ENCODE measurements at places on chromosomes 12 and 14.

- no peak for DNase-seq
These were observed 135.2 kb downstream of the GCH1 start for GRCh38 chr14:54767450-54767849.

DNA sequence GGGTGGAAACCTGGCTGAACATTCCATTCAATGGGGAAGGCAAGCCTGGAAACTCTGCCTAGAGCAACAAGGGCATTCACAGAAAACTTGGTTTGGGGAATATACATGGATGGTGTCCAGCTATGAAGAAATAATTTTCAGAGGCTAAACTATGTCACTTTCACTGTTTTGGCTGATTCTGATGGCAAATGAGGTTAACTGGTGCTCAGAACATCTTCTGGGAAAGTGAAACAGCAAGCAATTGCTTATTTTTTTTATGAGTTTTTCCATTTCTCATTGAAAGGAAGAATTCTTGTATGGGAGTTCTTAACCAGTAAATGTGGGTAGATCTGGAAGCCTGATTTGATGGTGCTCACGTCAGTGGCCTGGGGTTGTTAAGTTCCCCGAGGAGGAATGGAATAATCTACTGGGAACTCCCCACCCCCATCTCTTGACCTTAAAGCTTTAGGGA, 132.8 kb upstream of the BTG1 start:
- no peak for DNase-seq

GRCh38 chr14:88630565-88630964, 67.7 kb downstream of the ZC3H14 start:
- DNase-seq, result no peak

DNA sequence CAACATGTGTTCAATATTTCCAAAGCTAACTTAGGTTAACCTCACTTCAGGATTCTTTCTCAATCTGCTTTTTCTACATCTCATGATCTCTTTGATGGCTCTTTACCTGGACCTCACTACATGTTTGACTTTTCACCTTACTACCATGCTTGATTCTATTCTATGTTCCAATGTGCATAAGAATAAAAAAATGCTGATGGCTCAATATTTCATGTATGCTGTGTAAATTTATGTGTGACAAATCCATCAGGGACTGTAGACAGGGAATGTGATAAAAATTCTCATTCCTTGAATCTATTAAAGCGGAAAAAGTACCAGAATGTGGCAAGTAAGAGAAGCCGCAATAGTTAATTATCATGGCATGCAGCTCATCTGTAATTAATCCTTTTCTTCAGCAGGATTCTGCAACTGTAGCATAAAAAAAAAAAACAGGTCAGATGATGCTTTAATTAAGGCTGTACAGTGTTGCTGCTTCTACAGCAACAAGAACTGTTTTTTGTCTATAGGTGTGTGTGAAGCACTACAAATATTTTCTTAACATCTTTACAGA, 276.9 kb upstream of the PRKD1 start:
- DNase-seq, result no peak

GRCh38 chr14:21768116-21768874, 94.7 kb upstream of the OR4E1 start:
- no peak for DNase-seq

GRCh38 chr14:89339579-89339978, 77.5 kb downstream of the FOXN3 start:
- no peak for DNase-seq

DNA sequence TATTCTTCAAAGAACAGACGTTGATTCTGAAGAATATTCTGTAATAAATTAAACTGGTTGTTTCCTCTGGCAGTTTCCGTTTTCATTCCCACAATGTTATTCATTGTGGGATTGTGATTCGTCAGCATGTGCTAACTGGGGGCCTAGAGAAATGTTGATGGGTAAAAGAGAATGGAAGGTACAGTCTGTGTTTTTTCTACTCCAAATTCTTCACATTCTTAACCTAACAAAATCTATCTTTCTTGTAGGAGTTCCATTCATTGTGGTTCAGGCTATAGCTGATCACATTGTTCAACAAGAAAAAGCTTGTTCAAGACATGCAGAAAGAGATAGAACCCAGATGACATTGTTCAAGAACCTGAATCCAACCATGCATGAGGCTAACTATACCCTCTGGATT, 5.9 kb downstream of the CD163 start:
- DNase-seq, result no peak

DNA sequence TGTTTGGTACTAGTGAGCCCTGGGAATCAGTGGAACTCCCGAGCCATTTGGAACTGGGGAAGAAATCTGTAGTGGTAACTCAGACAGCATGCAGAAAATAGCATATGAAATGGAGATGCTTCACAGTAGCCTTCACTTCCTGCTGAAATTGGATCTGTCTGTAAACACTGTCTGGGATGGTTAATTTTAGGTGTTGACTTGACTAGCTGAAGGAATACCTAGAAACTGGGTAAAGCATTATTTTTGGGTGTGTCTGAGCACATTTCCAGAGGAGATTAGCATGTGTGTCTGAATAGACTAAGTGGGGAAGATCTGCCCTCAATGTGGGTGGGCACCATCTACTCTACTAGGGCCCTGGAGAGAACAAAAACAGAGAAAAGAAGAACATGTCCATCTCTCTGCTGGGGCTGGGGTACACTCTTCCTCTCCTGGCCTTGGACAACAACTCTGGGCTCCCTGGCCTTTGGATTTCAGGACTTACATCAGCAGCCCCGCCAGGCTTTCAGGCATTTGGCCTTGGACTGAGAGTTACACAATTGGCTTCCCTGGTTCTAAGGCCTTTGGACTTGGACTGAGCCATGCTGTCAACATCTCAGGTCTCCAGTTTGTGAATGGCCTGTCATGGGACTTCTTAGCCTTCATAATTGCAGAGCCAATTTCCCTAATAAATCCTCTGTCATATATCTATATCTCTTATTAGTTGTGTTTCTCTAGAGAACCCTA, 14.0 kb upstream of the CRADD start:
- DNase-seq, result no peak

GRCh38 chr12:101581190-101581589, 13.6 kb upstream of the MYBPC1 start:
- DNase-seq, result no peak

- no peak for DNase-seq
These were observed 107.0 kb downstream of the PTPRO start for GRCh38 chr12:15429262-15429661.

- DNase-seq, result no peak
These were observed 122.5 kb upstream of the OVCH1 start for GRCh38 chr12:29620030-29620429.

DNA sequence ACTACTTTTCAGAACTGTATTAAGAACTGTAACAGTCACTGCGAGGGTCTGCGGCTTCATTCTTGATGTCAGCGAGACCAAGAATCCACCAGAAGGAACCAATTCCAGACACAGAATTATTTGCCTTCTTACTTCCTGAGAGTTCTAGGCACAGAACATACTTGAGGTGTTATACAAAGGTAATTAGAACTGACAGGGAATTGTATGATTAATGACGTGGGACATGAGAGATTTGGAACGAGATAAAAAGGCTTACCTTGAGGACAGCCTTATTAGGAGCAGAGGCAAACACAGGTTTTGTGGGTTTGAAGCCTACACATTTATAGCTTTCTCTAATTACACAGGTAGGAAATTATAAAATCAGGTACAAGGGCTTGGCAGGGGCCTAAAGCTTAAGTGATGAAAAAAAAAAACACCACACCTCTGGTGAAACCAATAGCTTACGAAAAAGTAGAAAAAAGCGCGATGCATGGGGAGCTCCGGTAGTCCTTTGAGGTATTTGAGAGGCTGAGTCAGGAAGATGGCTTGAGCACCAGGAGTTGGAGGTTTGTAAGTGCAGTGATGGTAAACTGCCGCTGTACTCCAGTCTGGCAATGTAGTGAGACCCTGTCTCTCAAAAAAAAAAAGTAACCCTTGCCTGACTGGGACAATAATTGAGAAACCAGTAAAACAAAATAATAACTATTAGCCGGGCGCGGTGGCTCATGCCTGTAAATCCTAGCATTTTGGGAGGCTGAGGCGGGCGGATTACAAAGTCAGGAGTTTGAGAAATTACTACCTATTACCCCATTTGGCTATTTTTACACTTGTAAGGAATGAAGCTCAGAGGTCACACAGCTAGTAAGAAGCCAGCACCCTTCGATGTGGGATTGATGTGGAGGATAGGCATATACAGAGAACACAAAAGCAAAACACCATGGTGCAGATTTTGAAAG, 795 bp upstream of the ACOT2 start:
- no peak for DNase-seq

- DNase-seq, result no peak
These were observed 1.8 kb downstream of the STAC3 start for GRCh38 chr12:57248934-57249742.

GRCh38 chr14:79193689-79194477, 1017.4 kb downstream of the DIO2 start:
- no peak for DNase-seq

DNA sequence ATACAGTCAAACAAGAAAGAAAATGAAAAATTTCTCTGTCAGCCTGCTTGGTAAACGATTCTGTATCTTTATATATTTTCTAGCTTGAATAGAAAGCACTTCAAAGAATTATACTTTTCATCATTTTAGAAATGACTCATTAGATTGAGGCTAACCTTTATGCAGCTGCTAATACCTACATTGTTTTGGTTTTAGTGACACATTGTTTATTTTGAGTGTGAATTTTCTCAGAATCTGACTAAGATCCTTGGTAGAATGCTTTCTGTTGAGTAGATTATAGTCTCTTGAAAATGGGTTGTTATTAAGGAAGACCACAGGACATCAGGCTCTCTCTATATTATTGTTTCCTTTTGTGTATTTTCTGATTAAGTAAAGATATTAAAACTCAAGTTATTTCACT, at the start of gene PMCH:
TSS of gene PMCH (minus strand) at position 45 of the 400 bp plus-strand sequence. CDS start 63 bp downstream, outside the sequence.
- no peak for DNase-seq

DNA sequence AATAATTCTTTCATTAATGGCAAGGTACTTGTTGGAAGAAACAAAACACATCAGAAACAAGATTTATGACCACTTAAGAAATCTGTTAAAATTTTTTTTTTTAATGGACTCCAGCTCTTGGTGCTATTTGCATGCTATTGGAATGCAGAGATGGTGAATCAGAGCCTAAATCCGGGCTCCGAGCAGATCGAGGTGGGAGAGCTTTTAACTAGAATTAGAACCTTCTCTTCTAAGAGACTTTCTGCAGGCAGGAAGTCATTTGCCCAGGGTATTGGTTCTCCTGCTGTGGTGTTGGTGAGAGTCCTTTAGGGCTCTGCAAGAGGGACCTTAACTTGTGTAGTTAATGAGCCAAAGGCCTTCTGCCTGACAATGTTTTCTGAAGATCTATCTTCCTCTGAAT, 419.4 kb downstream of the SNAPC1 start:
- no peak for DNase-seq

GRCh38 chr14:32331206-32331605, 2.1 kb downstream of the AKAP6 start:
- no peak for DNase-seq

DNA sequence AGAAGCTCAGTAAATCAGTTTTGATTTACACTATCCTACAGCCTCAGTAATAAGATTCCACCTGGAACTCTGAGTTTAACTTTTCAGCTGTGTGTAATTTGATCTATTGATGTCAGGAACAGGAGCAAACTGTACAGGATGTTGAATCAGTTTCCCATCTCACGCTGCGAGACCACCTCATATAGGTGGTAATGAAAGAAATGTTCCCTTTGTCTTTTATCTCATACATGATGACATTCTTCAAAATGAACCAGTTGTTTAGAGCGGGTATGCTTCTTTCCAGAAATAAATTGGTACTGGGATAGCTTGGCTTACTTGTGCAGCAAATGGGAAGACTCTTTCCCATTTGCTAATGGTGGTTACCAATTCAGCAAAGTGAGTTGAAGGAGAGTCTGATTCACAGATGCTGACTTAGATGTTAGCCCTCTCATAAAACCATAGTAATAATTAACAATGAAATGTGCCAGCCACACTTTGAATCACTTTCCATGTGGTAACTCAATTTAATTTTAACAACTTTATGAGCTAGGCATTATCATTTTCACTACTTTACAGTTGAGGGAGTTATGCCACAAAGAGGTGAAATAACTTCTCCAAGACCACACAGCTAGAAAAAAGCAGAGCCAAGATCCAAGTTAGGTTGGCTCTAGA, 251.5 kb downstream of the PAWR start:
- DNase-seq, result no peak

DNA sequence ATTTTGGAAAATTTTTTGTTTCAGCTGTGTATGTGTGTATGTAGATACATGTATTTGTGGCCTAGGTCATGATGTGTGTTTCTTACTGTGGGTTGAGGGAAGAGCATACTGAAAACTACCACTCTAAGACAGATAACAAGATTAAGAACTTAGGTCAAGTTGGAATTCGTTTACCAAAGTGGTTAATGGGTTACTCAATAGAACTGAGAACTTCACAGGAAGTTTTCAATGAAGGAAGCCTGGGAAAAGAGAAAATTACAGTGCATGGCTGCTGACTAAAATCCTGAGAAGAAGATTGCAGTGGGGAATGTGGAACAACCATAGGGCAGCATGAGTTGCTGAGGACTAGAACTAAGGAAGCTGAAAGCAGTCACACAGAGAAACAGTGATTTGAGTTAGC, 21.4 kb upstream of the FOXG1 start:
- DNase-seq, result no peak

- DNase-seq, result no peak
These were observed 58.5 kb upstream of the TMPO start for GRCh38 chr12:98456576-98457573.

GRCh38 chr12:104691721-104692556, 235.2 kb downstream of the CHST11 start:
- no peak for DNase-seq

GRCh38 chr12:101875162-101875561, 2.2 kb upstream of the DRAM1 start:
- no peak for DNase-seq

DNA sequence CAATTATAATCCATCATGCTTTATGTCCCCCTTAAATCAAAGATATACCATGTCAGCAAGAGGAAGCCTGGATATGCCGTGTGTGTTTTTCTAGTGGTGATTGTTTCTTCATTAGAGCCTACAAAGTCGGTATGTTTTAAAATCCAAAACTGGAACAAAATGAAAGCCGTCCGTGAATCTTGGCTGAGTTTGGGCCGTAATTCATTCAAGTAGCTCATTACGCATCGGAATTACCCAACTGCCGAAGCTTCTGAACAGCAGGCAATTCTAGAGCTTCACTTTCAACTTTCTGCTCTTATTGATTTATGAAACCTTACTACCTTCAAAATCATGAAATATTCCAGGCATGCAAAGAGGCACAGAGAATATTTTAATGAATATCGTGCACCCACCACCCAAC, 224.7 kb downstream of the AACS start:
- DNase-seq, result no peak

Measured in stimulated activated CD4-positive, alpha-beta T cell treated with anti-CD3 and anti-CD28 coated beads, Interleukin-2, amount 100 ng/mL, for 48 hours (primary cell).